ENCODE measurements at places on chromosomes 13 and 19.

GRCh38 chr13:113814435-113814821 is 49.4 kb downstream of the GAS6 start:
- no peak for DNase-seq

DNA sequence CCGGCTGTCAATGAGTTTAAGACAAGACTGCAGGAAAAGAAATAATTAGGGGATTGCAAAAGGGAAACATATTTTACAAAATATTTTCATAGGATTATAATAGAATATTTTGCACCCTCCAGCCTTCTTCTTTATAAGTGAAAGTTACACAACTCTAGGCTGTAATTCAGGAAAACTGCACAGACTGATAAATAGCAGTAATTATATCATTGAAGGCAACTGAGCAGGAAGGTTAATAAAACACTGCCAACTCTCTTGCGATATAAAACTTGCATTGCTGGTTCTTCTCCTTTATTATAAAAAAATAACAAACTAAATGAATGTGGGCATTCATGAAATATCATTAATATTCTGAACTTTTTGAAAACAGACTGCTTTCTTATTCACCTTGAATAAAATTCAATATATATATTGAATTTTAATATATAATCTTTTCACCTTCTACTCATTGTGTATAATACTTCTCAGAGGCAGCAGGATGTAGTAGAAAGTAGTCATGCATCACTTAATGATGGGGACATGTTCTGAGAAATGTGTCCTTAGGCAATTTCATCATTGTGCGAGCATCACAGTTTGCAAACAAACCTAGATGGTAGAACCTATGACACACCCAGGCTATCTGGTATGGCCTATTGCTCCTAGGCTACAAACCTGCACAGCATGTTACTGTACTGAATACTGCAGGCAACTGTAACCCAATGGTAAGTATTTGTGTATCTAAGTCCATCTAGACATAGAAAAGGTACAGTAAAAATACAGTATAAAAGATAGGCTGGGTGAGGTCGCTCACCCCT is 24.9 kb upstream of the STARD13 start:
- no peak for DNase-seq

GRCh38 chr13:27967736-27968315 is 1.3 kb downstream of the CDX2 start:
- DNase-seq: no peak

GRCh38 chr19:40831502-40832430 is 18.5 kb downstream of the CYP2A6 start:
- DNase-seq: no peak

DNA sequence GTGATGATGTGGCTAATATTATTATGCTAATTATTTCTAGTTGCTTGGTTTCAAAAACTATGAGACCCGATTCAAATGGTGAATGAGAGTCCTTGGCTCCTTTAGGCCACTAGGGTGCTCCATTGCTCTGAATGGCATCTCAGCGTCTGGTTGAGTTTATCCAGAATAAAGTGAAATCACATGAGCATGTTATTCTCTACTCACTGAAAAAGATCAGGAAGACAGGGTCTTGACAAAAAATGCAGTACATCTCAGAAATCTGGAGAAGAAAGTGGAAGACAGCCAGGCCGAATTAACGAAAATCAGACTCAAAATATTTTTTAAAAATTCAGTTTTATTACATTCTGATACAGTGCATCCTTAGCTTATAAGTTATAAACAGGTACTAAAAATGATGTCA is 516.2 kb downstream of the MYO16 start:
- no peak for DNase-seq

DNA sequence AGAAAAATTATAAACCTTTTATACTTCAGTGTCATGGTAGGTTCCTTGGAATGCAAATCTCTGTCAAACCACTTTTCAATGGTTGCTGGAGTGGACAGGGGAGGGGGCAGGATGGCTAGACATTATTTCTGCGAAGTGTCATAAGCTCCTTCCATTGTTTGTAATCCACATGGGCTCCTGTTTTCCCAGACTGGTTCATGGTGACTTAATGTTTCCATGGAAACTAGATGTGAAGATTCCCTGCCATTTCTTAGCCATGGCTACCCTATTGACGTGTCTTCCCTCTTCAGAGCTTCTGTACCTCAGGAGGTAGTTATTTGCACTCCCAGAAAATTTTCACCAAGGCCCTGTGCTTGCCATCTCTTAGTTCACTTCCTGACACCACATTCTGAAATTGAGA is 95.3 kb downstream of the UFM1 start:
- DNase-seq: no peak

- no peak for DNase-seq
Observed at GRCh38 chr13:111339366-111340143, 19.1 kb downstream of the TEX29 start.

- DNase-seq: no peak
Observed at GRCh38 chr13:101415358-101416174, 742 bp downstream of the NALCN start.

GRCh38 chr13:47678201-47678968 is 322.7 kb downstream of the SUCLA2 start:
- DNase-seq: no peak

- no peak for DNase-seq
Observed at GRCh38 chr19:15529774-15530372, 21.5 kb downstream of the CYP4F22 start.

- no peak for DNase-seq
Observed at GRCh38 chr13:20441879-20442278, 83.8 kb downstream of the CRYL1 start.

DNA sequence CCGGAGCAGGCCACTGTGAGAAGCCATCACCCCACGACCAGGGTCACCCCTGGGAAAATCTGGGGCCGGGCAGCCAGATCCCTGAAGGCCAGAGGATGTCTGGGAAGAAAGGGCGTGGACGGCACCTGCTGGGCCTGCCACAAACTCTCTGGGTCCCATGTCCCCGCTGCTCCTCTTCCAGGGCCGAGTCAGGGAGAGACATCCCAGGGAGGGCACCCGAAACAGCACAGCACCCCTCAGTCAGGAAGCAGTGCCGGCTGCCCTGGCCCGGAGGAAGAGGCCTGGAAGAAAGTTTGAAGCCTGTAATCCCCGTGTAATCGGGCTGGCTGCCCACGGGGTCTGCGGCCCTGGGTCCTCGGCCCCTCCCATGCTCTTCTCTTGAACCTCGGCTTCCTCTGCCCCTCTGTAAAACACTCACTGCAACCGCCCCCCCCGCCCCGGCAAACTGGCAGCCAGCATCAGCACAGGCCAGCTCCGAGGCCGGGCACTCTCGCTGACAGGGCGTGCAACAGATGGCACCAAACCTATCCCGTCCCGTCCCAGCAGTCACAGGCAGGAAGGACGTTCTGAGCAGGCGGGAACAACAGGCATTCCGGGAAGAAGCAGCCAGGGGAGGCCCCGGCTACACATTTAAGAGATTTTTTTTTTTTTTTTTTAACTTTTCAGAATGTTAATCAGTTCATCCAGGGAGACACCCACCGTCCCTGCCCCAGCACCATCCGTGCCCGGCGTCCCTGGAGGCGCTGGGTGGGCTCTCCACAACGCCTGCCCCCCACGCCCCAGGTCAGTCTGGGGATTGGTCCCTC is 1.5 kb downstream of the SBNO2 start:
- no peak for DNase-seq

DNA sequence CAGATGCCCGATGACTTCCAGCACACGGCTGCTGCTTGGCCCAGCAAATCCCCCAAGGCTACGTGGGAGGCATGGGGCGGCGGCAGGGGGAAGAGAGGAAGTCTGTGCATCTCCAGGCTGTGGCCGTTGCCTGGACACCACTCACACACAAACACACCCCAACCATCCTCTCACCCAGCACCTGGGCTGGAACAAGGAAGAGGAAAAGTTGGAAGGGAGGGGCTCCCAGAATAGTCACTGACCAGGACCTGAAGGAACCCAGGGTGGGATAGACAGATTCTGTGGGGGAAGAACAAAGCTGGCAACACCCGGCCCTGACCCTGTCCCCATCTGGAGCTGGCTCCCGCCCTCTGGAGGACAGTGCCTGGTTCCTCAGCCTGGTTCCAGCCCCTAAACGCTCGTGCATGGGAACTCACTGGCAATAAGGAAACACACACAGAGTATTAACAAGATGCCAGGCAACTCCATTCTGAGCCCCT is 11.2 kb downstream of the PPP6R1 start:
- DNase-seq: no peak

GRCh38 chr19:39524495-39524894 is 8.2 kb downstream of the EID2B start:
- peak; percentile 21 for DNase-seq

DNA sequence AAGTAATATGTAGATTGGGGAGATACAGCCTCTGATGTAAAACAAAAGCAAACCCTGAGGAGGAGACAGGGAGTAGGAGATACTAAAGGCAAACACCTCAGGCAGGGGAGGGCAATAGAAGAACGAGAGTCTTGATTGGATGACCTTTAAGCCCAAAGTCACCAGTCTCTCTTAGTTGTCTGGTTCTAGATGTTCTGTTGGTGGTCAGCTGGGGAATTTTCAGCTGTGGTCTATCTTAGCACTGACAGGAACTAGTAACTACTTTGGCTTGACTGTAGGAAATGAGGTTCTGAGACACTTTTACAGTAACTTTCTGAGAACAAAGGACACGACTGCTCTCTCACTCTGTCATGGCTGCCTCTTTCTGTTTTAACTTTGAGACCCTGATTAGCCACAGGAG is 290.7 kb upstream of the MIR17HG start:
- DNase-seq: no peak
